ENCODE measurements at places on chromosomes 7 and 10.
A peak's percentile ranks its signal among the peaks of the same experiment; 100 is the strongest.

DNA sequence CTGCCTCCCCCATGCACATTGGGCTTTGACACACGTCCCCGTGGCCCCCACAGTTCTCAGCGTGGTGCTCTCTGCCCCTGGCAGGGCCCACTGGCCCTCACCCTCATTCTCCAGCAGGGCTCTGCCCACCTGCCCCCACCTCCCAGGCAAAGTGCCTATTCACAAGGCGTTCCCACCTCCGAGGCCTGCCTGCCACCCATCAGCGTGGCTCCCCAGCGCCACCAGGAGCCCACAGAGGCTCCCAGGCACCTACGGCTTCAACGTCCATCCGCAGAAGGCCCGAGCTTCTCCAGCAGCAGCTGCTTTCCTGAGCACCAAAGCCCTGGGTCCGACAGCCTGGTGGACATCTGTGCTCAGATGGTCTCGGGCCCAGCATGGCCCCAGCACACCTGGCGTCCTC is 211.8 kb upstream of the PPP2R2D start:
- no peak for DNase-seq

GRCh38 chr10:70281609-70282008 is 2.2 kb downstream of the NPFFR1 start:
- DNase-seq = no peak

GRCh38 chr10:123621916-123622315 is 44.2 kb upstream of the GPR26 start:
- no peak for DNase-seq

DNA sequence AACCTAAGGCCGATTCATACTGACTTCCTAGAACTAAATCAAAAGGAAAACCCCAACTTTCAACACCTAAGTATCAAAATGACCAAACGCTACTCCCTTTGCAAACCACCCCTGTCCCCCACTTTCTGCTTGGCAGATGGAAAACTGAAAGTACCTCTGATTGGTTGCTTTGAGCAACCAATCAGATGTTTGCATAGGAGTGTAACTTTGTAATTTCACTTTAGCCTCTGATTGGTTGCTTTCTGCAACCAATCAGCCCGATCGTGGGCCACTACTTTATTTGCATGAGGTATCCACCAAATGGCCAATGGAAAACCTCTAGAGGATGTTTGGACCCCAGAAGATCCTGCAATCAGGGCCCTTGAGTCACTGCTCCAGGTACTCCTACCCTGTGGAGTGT is 12.3 kb upstream of the SNX10 start:
- DNase-seq = no peak

- peak; percentile 55 for DNase-seq
Measured at GRCh38 chr7:137801003-137801402, 45.8 kb downstream of the DGKI start.

- DNase-seq = no peak
Measured at GRCh38 chr7:142313528-142313927, 55.7 kb upstream of the PRSS58 start.

- DNase-seq = no peak
Measured at GRCh38 chr10:131444862-131445461, 133.4 kb upstream of the TCERG1L start.

DNA sequence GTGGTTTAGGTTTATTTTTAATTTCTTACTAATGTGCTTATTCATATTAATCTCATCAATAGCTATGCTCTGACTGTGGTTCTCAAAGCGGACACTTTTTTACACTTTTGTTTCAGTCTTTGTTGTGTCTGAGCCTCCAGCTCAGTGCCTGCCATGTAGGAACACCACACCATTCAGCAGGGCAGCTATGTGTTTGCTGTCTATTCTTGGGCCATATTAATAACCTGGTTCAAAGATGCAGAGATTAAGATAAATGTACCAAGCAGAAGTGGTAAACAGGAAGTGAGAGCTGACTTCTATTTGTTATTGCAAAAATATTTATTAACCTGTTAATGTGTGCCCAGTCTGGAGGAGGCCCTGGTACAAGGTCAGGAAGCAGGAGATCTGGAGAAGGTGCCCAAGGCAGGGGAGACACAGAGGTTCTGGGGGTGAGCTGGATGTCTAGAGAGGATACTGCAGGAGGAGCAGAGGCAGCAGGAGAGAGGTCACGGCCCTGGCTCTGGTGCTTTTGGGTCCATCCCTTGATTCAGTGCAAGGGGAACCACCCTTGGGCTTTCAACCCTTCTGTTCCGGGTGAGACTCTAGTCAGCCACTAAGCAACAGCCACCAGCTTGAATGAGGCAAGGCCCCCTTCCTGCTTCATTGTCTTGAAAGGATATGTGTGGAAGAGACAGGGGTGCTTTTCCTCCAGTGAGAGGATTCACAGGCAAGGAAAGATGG is 1.9 kb downstream of the TBXAS1 start:
- DNase-seq = no peak

DNA sequence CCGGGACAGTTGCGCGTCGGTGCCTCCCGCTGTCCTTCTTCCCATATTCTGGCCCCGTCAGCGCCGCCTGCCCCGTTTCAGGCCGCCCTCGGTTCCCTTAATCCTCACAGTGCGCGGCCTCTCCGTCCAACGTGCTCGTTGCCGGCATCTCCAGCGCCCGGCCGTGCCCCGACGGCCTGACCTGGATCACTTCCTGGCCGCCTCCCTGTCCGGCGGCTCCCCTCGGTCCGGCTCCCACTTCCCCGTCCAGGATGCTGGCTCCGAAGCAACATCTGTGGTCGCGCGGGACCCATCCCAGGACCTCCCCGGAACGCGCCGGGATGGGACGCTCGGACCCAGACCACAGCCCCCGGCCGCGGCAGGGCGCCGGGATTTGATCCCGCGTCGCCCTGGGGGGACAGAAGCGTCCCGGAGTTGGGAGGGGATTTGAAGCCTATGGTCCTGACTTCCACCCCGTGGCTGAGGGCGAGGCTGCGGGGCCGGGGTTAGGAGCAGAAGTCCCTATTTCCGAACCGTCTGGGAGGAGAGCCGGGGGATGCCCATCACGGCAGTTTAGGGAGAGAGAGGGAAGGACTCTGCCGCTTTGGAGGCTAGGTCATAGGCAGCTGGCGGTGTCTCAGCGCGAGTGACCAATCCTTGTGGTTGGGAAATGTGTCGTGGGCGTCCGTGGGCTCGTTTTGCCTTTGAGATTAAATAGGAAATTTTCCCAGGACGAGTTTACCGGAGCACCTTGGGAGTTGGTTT is 53.8 kb downstream of the KCTD7 start:
- no peak for DNase-seq

- DNase-seq = no peak
Measured at GRCh38 chr7:28626624-28627262, 214.4 kb downstream of the CREB5 start.

DNA sequence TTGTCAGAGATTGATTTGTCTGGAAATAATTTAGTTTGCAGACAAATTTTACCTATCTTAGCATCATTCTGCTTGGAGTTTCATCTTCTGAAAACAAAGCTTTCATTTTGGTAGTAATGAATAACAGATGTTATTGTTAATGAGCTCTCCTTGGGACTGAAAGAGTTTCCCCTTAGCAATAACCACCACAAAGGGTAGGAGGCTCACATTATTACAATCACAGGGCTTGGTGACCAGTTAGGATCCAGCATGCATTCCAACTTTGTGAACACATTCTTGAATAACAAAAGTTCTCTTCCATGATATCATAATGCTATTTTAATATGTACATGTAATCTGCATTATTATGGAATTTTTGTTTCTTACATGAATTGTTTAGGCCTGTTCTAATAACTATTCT is 148.8 kb upstream of the VWC2 start:
- DNase-seq = no peak

DNA sequence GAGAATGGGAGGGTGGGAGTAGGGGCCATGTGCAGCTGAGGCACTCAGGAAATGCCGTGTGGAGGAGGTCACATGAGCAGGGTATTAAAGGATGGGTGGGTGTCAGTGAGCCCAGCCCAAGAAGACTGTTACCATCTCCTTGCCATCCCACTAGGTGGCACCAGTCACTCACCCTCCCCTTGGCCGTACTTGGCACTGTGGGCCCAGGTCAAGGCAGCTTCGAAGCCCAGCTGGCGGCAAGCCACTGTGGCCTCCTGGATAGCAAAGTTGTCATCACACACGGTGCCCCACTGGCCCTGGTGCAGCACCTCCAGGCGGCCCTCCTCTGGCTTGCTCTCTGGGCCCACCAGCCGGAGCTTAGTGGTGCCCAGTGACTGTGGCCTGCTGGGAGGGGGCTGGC is 5.4 kb downstream of the LOXL4 start:
- DNase-seq = no peak

DNA sequence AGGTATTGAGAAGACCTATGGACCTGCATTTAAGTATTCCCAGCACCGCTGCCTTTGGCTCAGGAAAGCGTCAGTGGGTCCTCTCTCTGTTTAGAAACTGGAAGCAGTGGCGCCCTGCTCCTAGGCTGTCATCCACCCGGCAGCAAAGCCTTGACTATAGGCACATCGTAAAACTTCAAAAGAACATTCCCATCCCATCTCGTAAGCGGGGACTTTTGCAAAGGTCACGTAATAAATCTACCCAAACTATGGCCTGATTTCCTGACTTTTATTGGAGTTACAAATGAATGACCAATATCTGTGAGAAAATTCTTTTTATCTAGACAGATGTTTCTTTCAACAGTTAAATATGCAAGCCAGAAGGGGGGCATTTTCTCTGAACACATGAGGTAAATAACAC is 115.8 kb upstream of the TCERG1L start:
- no peak for DNase-seq

GRCh38 chr7:131970602-131971001 is 414.2 kb upstream of the PODXL start:
- DNase-seq = no peak

DNA sequence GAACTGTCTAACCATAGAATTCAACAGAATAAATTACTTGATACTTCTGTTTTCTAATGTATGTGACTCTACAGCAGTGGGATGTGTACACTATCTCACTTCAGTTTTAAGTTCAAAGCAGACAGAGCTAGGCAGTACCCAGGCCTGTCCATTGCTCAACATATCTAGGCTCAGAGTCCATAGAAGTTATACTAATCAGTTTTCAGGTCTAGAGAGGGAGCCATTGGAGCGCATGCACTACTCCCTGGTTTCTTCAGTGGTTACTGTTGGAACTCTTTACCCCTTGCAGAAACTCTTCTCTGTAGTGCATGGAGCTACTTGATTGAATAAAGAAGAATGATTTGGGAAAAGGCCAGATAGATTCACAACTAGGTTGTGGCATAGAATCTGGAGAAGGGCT is 4.4 kb downstream of the CD36 start:
- no peak for DNase-seq

DNA sequence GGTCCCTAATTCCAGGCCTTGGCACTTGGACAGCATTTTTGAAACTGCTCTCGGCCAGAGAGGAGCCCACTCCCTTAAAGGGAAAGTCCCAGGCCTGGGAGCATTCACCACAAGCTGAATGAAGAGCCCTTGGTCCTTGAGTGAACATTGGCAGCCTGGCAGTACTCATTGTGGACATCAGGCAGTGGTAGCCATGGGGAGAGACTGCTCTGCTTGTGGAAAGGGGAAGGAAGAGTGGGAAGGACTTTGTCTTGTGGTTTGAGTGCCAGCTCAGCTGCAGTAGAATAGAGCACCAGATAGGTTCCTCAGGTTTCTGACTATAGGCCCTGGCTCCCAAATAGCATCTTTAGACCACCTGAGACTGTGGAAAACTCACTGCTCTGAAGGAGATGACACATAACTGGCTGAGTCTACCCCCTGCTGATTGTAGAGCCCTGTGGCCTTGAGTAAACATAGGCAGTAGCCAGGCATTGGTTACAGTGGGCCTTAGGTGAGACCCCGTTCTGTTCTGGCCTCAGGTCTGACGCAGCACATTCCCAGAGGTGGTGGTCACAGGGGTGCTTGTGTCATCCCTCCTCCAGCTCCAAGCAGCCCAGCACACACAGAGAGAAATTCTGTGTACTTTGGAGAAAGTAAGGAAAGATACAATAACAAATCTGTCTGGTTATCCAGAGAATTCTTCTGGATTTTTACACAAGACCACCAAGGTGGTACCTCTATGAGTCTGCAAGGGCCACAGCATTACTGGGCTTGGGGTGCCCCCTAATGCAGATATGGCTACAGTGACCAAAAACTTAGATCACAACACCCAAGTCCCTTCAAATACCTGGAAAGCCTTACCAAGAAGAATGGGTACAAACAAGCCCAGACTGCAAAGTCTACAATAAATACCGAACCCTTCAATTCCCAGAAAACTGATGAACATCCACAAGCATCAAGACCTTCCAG is 153.8 kb downstream of the GNAI1 start:
- no peak for DNase-seq

- no peak for DNase-seq
Measured at GRCh38 chr10:99233000-99233688, 2.5 kb downstream of the HPSE2 start.

DNA sequence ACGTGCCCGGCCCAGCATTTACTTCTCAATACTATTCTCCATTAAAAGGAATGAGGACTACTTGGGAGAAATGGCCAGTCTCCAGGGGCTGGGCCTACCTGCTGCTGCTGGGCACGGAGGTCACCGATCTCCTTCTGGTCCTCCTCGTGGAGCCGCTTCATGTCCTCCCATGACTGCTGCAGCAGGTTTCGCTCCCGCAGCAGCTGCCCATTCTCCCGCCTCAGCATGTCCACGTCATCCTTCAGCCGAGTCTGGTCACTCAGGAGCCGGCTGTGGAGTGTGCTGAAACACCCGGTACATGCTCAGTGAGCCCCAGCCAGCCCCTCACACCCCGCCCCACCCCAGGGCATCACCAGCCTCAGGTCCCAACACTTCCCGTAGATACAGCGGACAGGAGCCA is 73.3 kb downstream of the DLG5 start:
- DNase-seq = no peak

DNA sequence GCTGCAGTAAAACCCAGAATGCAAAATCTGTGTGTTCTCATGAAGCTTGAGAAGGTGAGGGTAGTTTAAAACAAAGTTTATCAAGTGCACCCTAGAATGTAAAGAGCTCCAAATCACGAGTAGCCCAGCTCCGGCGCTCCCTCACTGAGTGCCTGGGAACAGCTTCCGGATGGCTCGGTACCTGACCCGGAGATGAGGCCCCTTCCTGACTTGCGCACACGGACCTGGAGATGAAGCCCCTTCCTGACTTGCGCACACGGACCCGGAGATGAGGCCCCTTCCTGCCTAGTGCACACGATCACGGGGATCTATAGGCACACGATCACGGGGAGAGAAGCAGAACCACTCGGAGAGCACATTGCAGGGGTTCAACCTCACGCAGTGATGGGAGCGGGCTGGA is 322.1 kb upstream of the RNF32 start:
- no peak for DNase-seq

- no peak for DNase-seq
Measured at GRCh38 chr7:27129729-27130539, 623 bp downstream of the HOXA4 start.

- DNase-seq = no peak
Measured at GRCh38 chr7:28456044-28456443, 43.7 kb downstream of the CREB5 start.

- DNase-seq = no peak
Measured at GRCh38 chr7:102849079-102849478, 63.7 kb upstream of the LRRC17 start.

GRCh38 chr7:29126804-29127203 is 19.5 kb downstream of the CPVL start:
- DNase-seq = no peak

Data from glomerular endothelial cell (primary cell).